ENCODE measurements at places on chromosomes 3 and 15.

DNA sequence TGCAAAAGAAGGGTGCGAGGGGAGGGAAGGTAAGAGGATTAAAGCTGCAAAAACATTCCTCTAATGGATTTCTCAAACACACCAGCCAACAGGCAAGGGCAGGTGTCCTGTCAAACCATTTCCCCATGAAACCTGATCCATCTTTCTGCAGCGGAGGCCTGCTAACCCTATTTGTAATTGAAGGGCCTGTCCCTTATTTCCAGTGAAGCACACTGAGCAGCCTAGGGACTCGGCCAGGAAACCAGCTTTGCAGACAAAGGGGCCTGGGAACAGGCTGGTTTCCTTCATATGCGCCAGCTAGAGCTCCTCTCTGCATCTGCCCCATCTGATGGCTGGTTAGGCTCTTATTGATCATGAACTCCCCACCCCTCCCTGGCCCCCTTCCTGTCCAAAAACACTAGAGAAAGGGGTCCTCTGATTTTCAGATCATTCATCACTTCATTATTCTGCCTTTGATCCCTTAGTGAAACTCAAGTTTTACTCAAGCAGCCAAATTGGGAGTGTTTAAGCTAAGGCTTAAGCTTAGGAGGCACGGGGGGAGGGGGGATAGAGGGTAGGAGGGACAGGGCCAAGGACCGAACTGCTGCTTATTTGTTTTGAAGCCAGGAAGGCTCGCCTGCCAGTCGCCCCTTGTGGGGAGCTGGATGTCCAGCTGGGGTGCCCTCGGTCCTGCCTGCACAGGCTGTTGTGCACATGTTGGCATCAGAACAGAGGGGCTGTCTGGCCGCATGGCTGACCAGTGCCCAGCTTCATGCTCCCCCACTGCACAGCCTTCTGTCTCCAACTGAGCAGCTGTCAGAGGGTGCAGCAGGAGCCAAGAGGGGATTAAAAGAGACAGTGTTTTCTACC is 53.1 kb downstream of the BOC start:
- no peak for DNase-seq

- no peak for DNase-seq
These were observed 255.3 kb downstream of the RORA start for GRCh38 chr15:60973637-60974415.

GRCh38 chr15:90099868-90100831 is 2.1 kb downstream of the IDH2 start:
- DNase-seq = peak; percentile 42

- peak; percentile 1 for DNase-seq
These were observed 388.4 kb upstream of the NDN start for GRCh38 chr15:24075420-24076089.

GRCh38 chr3:54122324-54123002 is at the start of gene CACNA2D3:
Gene CACNA2D3, plus strand, starts transcription at chr3:54122552.
- DNase-seq = no peak

DNA sequence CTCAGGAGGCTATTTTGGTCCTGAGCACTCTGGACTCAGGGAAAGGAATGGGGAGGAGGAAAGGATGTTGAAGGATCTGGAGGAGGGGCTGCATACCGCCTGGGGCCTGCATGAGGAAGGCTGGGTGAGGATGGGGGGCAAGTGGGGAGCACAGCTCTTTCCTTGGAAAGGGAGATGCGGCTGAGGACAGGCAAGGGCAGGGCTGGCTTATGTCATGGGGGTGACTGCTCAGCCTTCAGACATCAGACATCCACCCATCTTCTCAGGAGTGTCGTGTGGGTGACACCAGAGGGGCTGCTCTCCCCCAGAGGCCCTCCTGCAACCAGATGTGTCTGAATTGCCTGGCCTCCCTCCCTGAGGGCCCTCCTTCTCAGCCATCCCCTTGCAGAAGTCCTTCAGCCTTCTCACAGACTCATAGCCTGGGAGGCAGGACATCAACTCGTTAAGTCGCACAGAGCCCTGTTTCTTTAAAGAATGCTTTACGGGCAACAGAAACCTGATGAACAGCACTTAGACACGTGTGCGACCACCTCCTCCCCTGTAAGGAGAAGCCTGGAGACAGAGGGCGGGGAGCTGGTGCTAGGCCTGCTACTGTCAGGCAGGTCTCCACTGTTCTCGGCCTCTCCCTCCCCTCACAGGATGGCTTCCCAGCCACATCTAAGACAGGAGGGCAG is 252.3 kb downstream of the OCA2 start:
- no peak for DNase-seq

- DNase-seq = no peak
These were observed 93.0 kb upstream of the TSPAN3 start for GRCh38 chr15:77163781-77164384.
